ENCODE measurements at places on chromosomes 5 and 9.

- no peak for DNase-seq
Observed at GRCh38 chr5:59020611-59021285, 437.9 kb downstream of the RAB3C start.

- no peak for DNase-seq
Observed at GRCh38 chr9:7246917-7247522, 489.2 kb downstream of the KDM4C start.

DNA sequence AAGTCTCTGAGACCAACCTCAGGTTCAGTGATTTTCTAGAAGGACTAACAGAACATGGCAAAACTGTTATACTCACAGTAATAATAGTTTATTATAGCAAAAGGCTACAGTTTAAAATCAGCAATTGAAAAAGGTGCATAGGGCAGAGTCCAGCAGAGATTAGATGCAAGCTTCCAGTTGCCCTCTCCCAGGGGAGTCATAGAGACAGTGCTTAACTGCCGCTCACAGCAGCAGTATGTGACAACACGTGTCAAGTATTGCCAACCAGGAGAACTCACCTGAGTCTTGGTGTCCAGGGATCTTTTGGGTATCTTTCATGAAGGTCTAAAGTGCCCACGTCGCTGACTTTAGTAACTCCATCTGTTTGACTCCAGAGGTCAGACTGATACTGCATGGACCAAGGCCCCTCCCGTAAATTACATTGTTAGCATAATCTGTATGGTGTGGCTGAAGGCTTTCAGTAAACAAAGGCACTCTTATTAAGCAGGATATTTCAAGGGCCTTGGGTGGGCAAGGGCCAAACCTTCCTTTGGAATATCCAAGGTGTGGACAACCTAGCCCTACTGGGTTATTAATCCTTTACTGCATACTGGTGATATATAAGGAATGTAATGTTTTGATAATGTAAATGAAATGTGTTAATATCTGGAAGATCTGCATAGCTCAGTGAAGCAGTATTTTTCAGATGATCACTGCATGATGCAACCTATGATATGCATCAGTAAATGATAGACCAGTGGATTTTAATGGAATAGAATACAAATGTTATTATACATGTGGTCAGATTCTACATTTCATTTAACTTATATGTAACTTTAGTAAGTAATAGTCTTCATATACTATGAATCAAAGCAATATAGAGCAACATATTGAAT is 44.0 kb downstream of the RASA1 start:
- no peak for DNase-seq

DNA sequence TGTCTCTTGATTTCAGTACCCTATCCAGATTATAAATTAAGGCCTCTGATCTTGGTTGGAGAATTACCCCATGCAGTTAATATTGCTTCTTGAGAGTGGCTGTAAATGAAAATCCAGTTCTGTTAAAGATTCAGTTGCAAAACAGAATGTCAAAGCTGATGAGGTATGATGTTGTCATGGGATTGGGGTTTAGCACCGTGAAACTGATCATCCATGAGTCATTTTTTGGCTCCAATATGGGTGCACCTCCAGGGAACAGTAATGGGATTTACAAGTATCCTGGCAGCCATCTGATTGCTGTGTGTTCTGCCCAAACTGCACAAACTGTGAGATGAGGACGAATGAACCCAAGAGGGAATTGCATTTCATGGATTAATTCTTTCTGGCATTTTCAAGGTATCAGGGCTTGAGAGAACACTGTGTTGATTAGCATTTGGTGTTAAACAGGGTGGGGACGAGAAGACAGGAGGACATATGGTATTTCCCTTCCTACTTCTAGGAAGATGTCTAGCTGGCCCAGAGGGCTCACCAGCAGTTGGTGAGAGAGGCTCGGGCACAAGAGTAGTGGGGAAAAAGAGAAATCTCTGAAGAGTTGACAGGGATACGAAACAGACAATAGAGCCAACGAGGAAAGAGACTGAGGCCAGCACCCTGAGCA is 214.7 kb downstream of the GAS1 start:
- peak; percentile 70 for DNase-seq

DNA sequence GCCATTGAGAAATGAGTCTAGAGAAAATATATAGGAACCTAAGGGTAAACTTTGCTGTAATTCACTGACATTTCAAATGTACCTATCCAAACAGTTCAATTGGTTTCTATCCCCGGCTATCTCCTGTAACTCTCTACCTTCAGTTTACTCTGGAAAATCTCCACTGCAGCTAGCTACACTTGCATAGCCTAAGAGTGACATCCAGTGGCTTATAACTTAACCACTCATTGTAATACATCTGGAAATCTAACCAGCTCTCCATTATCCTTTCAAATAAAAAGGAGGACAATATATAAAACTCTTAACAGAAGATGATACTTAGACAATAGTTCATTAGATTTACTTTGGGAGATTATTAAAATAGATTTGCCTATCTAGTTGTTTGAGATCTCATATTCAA is 35.3 kb upstream of the SPDL1 start:
- peak; percentile 72 for DNase-seq

DNA sequence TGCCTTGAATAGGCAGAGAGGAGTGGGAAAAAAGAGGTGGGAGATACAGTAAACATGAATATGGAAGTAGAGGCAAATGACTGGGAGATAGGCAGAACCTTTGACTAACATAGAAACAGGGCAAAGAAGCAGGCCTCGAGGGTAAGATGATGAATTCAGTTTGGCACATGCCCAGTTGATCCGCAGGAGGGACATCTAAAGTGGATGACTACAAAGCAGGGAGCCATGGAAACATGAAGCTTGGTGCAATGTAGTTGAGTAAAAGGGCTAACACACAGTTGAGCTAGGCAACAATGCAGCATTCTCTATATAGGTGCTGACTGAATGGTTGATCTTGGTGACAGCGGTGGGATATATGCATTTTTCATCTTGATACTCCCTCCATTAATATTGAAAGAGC is 253.8 kb downstream of the DMRT2 start:
- DNase-seq: no peak

DNA sequence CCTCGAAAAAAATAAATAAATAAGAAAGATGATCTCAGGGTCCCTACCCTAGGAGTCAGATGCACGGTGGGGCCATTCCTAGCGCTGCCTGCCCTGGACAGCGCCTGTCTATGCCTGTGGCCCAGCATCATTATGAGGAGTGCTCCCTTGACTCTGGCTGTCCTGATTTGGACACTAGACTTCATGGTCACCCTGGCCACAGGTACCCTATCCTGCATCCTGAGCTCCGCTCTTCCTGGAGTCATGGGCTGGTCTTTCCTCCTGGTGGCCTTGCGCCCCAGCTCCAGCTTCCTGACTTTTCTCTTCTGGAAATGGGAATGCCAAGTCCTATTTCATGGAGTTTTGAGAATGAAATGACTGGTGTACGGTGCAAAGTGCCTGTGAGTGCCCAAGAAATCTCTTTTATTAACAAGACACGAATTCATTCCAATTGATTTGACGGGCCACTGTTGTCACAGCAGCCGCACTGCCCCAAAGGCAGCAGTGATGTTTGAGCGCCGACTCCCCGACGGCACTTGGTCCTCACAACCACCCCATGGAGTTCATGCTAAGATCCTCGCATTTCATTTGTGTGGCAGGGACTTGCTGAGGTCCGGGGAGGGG is 564 bp upstream of the AIF1L start:
- DNase-seq: no peak

DNA sequence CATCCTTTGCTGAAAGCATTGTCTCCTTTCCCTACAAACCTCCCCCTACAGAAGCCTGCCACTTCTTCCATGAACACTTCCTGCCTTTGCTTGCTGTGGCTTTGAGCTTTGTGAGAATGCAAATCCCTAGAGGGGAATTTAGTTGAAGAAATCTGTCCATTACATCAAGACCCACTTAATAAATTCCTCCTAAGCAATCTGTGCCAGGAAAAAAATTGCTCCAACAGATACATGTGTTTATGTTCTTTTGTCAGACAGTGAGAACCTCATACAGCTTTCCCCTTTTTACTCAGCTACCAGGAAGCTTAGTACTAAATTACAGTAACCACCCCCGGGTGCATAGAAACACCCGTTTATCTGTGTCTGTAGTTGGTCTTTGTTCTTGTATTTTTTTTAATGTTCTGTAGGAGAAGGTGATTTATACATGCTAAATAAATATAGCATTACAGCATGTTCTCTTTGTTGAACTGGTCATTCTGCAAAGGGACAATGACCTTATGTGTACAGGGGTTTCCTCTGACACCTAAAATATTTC is 43.9 kb downstream of the SH3TC2 start:
- DNase-seq: no peak

GRCh38 chr5:8213701-8214240 is 344.8 kb downstream of the MTRR start:
- DNase-seq: peak; percentile 39

DNA sequence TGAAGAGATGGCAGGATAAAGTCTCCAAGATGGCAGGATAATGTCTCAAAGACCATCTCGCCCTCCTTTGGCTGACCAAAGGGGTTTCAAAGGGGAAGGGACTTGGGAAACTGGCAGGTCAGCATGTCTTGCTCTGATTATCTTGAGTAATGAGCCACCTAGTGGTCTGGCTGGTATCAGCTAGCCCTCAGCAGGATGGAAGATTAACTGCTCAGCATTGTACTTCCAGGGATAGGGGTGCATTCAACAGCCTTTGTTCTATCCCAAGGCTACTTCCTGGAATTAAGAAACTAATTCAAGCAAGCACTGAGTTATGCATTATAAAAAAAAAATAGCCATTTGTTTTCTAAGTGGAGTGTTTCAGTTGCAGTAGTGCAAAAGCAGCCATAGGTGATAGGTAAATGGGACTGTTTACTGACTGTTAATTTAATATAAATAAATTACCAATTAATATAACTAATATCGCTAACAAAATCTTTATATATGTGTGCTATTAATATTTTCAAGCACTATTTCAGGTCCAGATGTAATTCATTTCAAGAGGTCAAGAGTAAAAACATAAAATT is 555.5 kb downstream of the CDH9 start:
- DNase-seq: peak; percentile 68

- no peak for DNase-seq
Observed at GRCh38 chr9:22214497-22215031, 205.5 kb upstream of the CDKN2B start.

- DNase-seq: peak; percentile 78
Observed at GRCh38 chr5:56585999-56586691, 229.2 kb upstream of the MAP3K1 start.

GRCh38 chr5:178201927-178202235 is 2.5 kb upstream of the HNRNPAB start:
- no peak for DNase-seq

DNA sequence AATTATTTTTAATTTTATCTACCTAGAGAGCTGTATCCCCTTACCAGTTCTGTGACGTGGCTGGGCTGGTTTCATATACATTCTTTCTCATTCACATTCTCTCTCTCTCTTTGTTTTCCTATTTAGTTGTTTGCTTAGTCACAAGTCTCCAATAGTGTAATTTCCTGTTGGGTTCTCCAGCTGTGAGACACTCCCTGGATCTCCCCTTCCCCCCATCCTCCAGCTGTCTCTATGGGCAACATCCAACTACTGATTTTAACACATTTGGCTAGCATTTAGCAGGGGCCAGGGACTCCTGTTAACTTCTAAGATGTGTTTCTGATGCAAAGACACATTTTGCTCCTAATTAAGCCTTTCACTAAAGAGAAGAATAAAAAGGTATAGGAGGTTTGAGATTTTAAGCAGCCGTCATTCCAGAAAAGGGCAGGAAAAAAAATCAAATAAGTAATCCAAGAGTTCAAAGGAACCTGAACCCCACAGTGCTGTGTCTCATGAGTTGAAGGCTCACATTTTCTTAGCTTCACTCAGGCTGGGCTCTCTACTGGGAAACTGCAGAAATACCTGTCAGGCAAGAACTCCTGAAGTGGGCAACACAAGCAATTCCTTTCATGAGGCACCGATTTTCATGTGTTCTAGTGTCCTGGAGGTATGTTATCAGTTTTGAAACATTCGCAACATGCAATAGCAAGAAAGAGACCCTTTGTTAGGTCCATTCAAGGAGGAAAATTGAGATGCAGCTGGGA is 198.7 kb upstream of the C9orf72 start:
- DNase-seq: peak; percentile 31

DNA sequence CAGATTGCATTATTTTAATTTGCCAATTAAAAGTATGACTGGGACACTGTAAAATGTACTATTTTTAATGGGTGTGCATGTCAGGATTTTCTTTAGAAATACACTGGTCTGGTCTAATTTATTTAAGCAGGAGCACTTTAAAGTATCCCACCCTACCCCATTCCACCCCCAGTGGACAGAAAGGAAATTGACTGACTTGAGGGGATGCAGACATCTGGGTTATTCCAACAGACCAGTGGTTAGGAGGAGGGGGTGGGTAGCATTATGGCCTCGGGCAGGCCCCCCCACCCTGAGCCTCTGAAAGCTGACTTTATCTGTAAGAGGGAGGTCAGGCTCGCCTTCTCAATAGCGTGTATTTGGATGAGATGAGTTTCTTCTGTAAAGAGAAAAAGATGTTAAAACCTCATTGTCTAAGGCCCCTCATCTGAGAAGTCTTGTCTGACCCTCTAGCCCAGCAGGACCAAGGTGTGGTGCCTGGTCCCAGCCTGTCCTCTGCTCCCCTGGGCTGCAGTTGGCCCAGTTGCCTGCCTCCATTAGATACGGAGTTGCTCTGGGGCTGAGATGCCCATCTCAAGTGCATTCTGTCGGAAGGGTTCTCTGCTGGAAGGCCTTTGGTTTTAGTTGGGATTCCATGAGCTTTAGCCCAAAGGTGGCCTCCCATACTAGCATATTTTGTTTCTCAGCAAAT is 4.4 kb downstream of the HNRNPAB start:
- DNase-seq: no peak

DNA sequence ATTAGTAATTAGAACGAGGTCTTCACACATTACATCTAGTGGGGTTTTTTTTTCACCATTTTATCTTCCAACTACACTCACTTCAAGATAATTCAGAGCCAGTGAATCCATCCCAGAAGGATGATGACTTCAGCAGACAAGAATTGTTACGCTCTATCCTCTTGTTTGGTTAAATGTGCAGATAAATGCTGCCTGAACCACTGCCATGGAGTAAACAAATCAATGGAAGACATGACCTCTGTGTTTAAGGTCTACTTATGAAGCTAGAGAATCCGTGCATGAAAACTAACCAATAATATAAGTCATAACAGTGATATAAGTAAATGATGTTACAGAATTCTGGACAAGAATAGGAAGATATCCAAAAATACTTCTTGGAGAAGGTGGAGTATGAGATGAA is 602.6 kb downstream of the TLR4 start:
- no peak for DNase-seq

DNA sequence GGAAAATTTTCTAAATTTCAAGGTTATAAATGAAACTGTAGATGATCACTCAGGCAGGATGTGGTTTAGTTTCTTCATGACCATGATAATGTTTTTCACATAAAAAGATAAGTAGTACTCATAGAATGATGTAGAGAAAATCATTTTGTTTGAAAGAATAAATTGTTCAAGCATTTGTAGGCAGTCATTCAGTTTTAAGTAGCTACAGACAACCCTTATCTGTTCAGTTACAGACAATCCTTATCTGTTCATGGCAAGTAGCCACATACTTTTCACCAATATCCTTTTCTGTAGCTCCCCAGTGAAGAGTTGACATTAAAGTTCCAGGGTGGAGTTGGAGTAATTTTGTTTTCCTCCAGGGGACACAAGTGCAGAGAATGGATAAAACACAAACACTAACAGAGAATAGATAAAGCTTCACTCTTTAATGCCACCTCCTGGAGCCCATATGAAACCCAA is 278.1 kb upstream of the TNC start:
- no peak for DNase-seq

GRCh38 chr9:92637886-92638620 is 31.9 kb downstream of the IPPK start:
- no peak for DNase-seq
